ENCODE measurements at places on chromosomes 3 and 15. TPM values are rescaled to one million over a fixed set of nuclear protein-coding genes. Genes with fewer than 3 reads are reported as not detected.

CCR9 gene
- not detected for total RNA-seq

TJP1 gene
- total RNA-seq: 74.3 TPM

MTMR10 gene
- 21.8 TPM for total RNA-seq

PLA1A gene
- total RNA-seq: under 0.01 TPM

LINGO1 gene
- total RNA-seq: under 0.01 TPM

UNC13C gene
- total RNA-seq: under 0.01 TPM

SIDT1 gene
- under 0.01 TPM for total RNA-seq

GABRA5 gene
- not detected for total RNA-seq

C2CD4A gene
- under 0.01 TPM for total RNA-seq

All from osteoblast (primary cell).